NCI-H1694 treated with DMSO at 0.1 percent for 48 hours (cell line): ENCODE measurements at places on chromosomes 5 and 9.

- DNase-seq = no peak
Observed at GRCh38 chr9:20632705-20633104, 10.4 kb upstream of the MLLT3 start.

DNA sequence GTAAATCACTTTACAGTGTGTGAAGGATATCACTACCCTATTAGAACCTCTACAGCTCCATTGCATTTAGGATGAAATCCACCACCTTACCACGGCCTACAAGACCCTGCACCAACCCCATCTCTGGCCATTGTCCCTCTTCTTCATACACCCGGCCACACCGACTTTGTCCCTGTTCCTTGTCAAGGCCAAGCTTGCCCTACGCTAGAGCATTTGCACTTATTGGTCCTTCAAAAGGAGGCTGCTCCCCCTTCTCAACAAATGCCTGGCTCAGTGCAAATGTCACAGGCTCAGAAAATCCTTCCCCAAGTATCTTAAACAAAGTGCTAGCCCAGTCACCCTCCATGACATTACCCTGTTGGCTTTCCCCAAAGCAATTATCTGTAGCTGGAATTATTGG is 4.1 kb upstream of the HRH2 start:
- DNase-seq = no peak

- DNase-seq = peak; percentile 77
Observed at GRCh38 chr5:10689391-10690081, 71.5 kb downstream of the DAP start.

- no peak for DNase-seq
Observed at GRCh38 chr5:107467137-107467932, 203.4 kb downstream of the EFNA5 start.

- no peak for DNase-seq
Observed at GRCh38 chr9:27750566-27750965, 177.3 kb upstream of the C9orf72 start.
